ENCODE measurements at places on chromosomes 4 and X.

- H3K4me3 ChIP-seq: no peak overlapping the region
- no peak overlapping the region for H3K27ac ChIP-seq
- no peaks in the 10 kb centered on the region for H3K27me3 ChIP-seq
- no peak for DNase-seq
Observed at GRCh38 chrX:133538148-133538547, 122.9 kb upstream of the GPC4 start.

DNA sequence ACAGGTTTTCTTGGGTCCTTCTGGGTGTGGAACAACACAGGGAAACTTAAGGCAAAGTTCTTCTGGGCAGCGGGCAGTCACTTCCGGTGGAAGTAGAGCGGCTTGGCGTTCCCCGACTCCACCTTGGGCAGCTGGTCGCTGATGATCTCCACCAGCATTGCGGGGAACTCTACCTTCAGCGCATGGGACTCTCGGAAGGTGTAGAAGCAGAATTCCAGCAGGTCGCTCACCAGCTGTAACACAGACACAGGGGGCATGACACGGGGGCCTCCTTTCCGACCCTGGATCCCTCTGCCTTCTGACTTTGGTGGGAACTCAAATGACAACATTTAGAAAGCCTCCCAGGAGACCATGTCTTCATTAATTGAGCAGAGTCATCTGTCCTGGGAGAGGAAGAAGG is 349.4 kb downstream of the ARHGAP10 start:
- DNase-seq: no peak
- peaks cover 22% of the 10 kb centered on the region for H3K36me3 ChIP-seq
- H3K27me3 ChIP-seq: no peaks in the 10 kb centered on the region
- no peak overlapping the region for H3K27ac ChIP-seq
- no peaks in the 10 kb centered on the region for H3K4me1 ChIP-seq

DNA sequence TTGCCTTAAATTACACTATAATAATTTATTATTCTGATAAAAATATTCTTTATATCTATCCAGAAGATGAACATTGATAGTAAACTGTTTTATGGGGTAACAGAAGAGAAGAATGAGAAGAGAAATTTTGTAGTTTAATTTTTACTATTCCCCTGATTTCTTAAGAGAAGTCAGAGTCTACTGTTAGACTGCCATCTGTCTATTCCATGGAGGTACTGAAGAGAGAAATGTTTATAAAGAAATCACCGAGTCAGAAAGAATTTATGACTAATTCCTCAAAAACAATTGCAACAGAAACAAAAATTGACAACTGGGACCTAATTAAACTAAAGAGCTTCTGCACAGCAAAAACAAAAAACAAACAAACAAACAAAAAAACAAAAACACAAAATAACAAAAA is 149.9 kb downstream of the FGF16 start:
- H3K36me3 ChIP-seq: no peaks in the 10 kb centered on the region
- no peaks in the 10 kb centered on the region for H3K4me1 ChIP-seq
- no peak overlapping the region for H3K27ac ChIP-seq
- DNase-seq: no peak

- no peak overlapping the region for H3K27ac ChIP-seq
- no peak for DNase-seq
- H3K4me3 ChIP-seq: no peak overlapping the region
- H3K27me3 ChIP-seq: no peaks in the 10 kb centered on the region
- H3K36me3 ChIP-seq: no peaks in the 10 kb centered on the region
Observed at GRCh38 chr4:5018096-5018495, 1.2 kb downstream of the CYTL1 start.

DNA sequence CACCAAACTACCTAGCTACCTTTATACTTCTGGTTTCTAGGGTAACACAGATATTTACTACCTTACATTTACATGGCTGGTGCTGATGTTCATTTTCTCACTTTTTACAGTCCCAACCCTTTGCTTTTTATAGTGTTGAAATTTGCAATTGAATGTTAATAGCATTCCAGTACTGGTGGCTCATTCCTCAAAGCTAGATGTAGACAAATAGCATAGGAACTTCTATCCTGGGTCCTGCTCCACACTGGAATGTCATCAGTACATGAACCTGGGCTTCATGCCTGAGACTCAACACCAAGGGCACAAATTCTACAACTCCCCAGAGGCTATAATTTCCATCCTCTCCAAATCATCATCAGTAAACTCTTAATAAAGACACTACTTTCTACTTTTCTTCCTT is 10.3 kb upstream of the TRMT2B start:
- no peak for DNase-seq
- no peaks in the 10 kb centered on the region for H3K36me3 ChIP-seq
- no peaks in the 10 kb centered on the region for H3K4me1 ChIP-seq
- no peak overlapping the region for H3K27ac ChIP-seq
- H3K4me3 ChIP-seq: no peak overlapping the region

DNA sequence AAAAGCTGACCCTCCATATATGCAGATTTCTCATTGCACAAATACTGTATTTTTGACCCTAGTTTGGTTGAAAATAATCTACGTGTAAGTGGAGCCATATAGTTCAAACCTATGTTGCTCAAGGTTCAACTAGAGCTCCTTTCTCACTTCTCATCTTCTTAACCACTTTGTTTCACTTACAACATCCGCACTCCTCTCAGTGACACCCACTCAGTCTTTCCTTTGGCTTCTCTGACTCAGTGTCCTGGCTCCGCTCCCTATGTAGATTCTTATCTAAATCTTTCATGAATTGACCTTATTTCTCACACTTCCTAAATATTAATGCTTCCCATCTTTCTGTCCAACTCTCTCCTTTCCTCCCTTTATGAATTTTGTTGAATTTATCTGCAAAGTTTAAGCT is 32.9 kb upstream of the DKK2 start:
- H3K36me3 ChIP-seq: no peaks in the 10 kb centered on the region
- H3K4me3 ChIP-seq: no peak overlapping the region
- H3K27me3 ChIP-seq: no peaks in the 10 kb centered on the region
- H3K27ac ChIP-seq: no peak overlapping the region

DNA sequence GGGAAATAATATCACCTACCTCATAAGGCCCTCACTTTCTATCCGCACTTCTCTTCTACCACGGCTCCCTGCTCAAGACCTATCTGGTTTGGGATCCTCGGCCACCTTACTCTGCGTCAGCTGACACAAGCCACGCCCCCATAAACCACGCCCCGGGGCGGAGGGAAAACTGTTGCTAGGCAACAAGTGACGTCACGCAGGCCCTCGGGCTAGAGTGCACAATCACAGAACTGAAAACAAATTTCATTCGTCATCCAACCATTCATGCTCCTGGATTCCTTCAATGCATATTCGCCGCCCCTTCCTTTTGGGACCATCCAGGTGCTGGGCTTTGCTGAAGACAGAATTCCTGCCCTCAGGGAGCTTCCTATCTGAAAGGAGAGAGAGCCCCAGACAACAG is 66.3 kb downstream of the SMC1A start:
- no peaks in the 10 kb centered on the region for H3K4me1 ChIP-seq
- H3K36me3 ChIP-seq: no peaks in the 10 kb centered on the region
- no peak for DNase-seq
- H3K4me3 ChIP-seq: no peak overlapping the region

DNA sequence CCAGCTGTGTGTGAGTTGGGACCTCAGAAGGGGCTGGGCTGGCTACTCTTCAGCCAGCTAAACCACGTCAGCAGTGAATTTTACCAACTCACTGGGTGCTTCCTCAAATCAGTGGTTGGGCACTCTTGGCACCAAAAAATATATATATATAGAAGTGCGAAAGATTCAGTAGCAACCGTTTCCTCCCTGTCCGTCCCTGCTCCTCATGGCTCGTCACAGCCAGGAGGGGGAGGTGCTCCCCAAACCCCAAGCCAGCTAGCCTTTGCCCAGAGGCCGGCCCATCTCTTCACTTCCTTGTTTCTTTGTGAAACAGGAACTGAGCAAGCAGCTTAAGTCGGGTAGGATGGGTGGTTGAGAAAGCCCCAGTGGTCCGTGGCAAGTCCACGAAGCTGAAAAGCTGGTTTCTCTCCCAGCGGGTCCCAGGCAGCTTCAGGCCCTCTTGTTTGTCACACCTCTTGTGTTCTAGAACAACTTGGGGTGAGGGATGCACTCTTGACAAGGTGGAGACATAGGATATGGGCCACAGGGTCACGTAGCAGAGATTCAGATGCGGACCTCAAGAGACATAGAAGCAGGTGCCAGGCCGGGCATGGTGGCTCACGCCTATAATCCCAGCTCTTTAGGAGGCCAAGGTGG is 6.8 kb upstream of the SASH3 start:
- H3K4me3 ChIP-seq: no peak overlapping the region
- peak overlapping the region; percentile 51 for H3K27ac ChIP-seq
- peak; percentile 34 for DNase-seq
- H3K36me3 ChIP-seq: no peaks in the 10 kb centered on the region
- peaks cover 78% of the 10 kb centered on the region for H3K4me1 ChIP-seq

DNA sequence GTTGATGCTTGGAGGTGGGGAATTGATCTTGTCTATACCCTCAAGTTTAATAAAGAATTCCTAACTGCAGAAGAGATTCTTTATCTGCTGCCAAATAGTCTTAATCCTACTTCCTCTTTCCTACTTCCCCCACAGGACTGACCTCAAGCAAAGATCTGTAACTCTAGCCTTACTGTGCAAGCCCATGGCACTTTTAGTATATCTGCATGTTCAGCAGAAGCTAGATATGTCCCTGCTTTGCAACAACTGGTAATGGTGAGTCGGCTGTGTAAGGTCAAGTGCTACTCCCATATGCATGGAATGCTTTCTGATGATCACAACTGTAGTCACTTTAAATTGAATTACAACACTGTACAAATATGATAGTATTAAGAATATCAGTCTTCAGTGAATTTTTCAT is 26.3 kb upstream of the PDS5A start:
- no peak overlapping the region for H3K4me3 ChIP-seq
- no peak for DNase-seq
- H3K27ac ChIP-seq: no peak overlapping the region
- H3K4me1 ChIP-seq: no peaks in the 10 kb centered on the region
- H3K27me3 ChIP-seq: no peaks in the 10 kb centered on the region

DNA sequence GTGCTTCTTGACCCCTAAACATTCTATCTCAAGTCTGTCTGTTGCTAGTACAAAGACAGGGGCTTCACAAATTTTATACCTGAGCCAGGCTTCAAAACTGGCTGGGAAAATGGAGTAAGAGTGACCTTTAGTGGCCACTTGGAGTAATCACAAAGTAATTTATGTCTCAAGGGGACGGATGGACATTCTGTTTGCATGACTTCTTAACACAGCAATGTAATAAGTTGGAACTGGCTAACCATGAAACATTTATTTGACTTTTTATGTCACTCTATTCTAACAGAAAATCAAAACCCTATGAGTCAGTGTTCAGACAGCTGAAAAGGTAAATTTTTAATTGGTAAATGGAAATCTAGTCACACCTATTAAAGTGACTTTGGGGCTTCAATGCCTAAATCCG is 600.6 kb downstream of the ANKRD50 start:
- no peak overlapping the region for H3K27ac ChIP-seq
- no peak overlapping the region for H3K4me3 ChIP-seq
- no peaks in the 10 kb centered on the region for H3K36me3 ChIP-seq
- no peak for DNase-seq

- no peak for DNase-seq
- H3K4me3 ChIP-seq: peak overlapping the region; percentile 68
- H3K4me1 ChIP-seq: no peaks in the 10 kb centered on the region
- H3K27ac ChIP-seq: peak overlapping the region; percentile 91
Observed at GRCh38 chrX:103685396-103685795, 1.1 kb downstream of the MORF4L2 start.

DNA sequence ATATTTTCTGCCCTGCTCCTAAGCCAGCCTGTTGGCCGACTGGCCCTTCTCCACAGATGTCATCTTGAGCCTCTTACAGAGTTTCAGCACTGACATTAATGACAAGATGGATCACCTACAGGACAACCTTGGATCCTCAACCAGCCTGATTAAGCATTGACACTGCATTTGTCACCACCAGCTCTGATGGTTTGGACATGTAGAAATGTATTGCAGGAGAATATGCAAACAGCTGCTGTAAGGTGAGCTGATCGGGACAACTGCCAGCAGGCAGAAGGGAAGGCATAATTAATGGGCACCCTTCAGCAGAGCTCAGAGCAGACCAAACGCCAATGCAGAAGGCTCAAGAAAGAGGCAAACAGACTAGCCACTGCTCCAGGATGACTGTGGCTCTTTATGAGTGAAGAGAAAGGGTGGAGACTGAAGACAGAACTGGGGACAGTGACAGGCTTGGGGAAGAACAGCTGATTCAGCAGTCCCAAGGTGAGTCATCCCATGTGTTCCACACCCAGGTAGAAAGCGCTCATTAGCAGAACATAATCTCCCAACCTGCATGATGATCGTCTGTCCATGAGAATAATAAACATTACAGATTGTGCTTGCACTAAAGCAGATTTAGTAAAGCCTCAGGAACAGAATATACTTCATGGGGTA is 6.7 kb downstream of the CORIN start:
- DNase-seq: no peak
- H3K4me1 ChIP-seq: peaks cover 11% of the 10 kb centered on the region
- no peak overlapping the region for H3K27ac ChIP-seq
- no peak overlapping the region for H3K4me3 ChIP-seq

DNA sequence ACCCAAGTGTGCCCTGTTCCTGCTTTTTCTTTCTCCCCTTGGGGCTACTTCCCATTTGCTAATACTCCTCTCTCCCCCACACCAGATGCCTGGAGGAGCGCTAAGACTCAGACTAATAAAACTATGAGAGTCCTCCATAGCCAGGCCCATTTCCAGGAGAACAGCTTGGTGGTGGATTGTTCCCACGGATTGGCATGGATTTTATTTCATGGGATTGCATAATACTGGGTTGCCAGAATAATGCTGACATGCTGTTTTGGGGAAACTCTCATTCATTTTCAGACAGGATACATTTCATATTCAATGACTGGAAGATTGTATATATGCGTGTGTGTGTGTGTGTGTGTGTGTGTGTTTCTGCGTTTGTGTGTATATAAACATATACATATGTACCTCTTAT is 447.5 kb upstream of the PITX2 start:
- DNase-seq: no peak
- H3K4me1 ChIP-seq: no peaks in the 10 kb centered on the region
- no peaks in the 10 kb centered on the region for H3K36me3 ChIP-seq
- no peak overlapping the region for H3K4me3 ChIP-seq
- H3K27me3 ChIP-seq: no peaks in the 10 kb centered on the region
- H3K27ac ChIP-seq: no peak overlapping the region

DNA sequence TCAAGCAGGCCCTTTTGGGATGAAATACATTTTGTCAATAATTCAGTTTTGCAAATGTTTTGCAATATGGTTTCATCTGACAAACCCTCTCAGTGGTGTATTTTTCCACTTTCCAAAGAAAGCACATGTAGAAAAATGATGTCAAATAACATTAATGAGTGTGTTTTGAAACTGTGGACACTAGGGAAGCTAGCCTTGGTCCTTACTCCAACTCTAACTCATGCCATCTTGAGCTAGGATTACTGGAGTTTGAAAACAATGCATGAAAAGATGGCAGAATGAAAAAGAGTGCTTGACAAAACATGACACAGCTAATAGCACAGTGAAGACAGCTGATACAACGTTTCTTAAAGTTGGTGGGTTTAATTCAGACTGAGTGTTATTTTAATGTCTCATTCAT is 41.4 kb downstream of the HAND2 start:
- no peaks in the 10 kb centered on the region for H3K36me3 ChIP-seq
- no peak for DNase-seq
- H3K4me1 ChIP-seq: no peaks in the 10 kb centered on the region
- H3K4me3 ChIP-seq: no peak overlapping the region
- H3K27ac ChIP-seq: no peak overlapping the region
